ENCODE measurements at places on chromosomes 4 and X. TPM values are rescaled to one million over a fixed set of nuclear protein-coding genes. Genes with fewer than 3 reads are reported as not detected.

ALAS2 gene
- total RNA-seq: not detected

RHOXF1 gene
- not detected for total RNA-seq

SPINK2 gene
- total RNA-seq: not detected

ERCC6L gene
- total RNA-seq: 0.36 TPM

FMR1NB gene
- total RNA-seq: not detected

ETNPPL gene
- total RNA-seq: not detected

TBC1D9 gene
- 20.9 TPM for total RNA-seq

TMPRSS11D gene
- not detected for total RNA-seq

HPGD gene
- total RNA-seq: not detected

RHOXF2B gene
- total RNA-seq: not detected

SLC9B1 gene
- 0.72 TPM for total RNA-seq

AIFM1 gene
- 14.8 TPM for total RNA-seq

CBLL2 gene
- total RNA-seq: not detected

CORIN gene
- total RNA-seq: not detected

ARHGAP6 gene
- 19.8 TPM for total RNA-seq

CENPVL1 gene
- total RNA-seq: not detected

UGT2B11 gene
- not detected for total RNA-seq

TRPC3 gene
- not detected for total RNA-seq

CPEB2 gene
- 12.0 TPM for total RNA-seq

ARMCX2 gene
- 91.0 TPM for total RNA-seq

CLGN gene
- not detected for total RNA-seq

TASL gene
- total RNA-seq: not detected

RAB40AL gene
- total RNA-seq: not detected

HELQ gene
- 10.5 TPM for total RNA-seq

RIBC1 gene
- 0.16 TPM for total RNA-seq

ZBTB33 gene
- 11.2 TPM for total RNA-seq

POLR2B gene
- 81.2 TPM for total RNA-seq

PAGE2B gene
- not detected for total RNA-seq

GAB1 gene
- 17.0 TPM for total RNA-seq

CPZ gene
- 6.9 TPM for total RNA-seq

CITED1 gene
- not detected for total RNA-seq

SHOX gene
- total RNA-seq: not detected

EIF1AX gene
- total RNA-seq: 32.4 TPM

GK gene
- 2.2 TPM for total RNA-seq

THAP9 gene
- 1.9 TPM for total RNA-seq

CXCL10 gene
- total RNA-seq: not detected

ZXDA gene
- total RNA-seq: 2.3 TPM

BTC gene
- total RNA-seq: not detected

ERAS gene
- not detected for total RNA-seq

UGT2A1 gene
- 0.16 TPM for total RNA-seq

CXCR3 gene
- not detected for total RNA-seq

PAGE5 gene
- total RNA-seq: not detected

VCX2 gene
- total RNA-seq: not detected

Measured in cardiac atrium fibroblast (primary cell).